ENCODE measurements at places on chromosomes 6 and 20.
A peak's percentile ranks its signal among the peaks of the same experiment; 100 is the strongest.

- DNase-seq, result no peak
Measured at GRCh38 chr20:52291109-52291508, 99.5 kb upstream of the ZFP64 start.

DNA sequence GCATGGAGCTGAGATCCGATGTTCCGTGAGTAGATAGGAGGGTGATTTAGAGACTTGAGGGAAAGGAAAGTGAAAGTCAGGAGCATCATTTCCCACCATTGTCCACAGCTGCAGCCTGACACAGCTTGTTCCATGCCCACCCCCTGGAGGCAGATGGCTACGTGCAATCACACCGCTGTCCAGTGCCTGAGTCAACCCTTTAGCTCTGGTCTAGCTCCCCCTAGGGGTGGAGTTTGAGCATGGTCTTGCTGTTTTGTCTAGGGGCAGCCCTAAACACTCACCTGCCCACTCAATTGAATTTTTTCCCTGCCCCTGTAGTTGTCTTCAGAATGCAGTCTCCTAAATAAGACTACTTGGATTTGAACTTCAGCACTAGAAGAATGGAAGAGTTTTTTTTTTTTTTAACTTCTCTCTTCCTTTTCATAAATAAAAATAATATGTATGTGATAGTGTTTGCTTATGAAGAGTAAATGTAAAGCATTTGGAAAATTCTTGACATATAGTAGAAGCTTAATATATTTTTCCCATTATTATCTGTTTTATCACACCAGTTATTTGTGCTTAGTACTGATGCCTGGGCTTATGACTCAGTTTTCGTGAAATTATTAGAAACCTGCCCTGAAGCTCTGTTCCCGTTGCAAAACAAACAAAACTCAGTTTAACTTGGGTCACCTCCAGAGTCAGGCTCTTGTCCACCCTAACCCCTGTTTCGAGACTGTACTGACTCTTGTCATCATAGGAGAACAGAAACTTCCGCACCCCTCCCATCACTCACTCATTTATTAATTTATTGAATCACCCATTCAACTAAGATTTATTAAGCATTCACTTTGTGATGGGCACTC, 814.8 kb downstream of the MAFB start:
- no peak for DNase-seq

DNA sequence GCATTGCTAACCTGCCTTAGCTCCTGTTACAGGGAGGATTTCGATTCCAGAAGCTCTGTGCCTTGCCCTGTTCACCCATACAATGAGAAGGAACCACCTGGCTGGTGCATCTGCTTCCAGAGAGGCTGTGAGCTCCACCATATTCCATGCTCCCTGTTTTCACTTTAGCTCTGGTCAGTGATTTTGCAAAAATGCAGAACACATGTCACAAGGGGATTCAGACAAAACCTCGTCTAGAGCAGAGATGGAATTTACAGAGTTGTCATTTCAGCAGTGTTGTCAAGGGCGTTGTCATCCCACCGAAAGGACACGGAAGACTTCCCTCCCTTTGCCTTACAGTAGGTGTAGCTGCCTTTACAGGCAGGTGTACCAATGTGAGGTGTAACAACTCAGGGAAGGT, 223.0 kb upstream of the ARID1B start:
- DNase-seq, result no peak

- no peak for DNase-seq
Measured at GRCh38 chr20:37729909-37730308, 36.1 kb downstream of the CTNNBL1 start.

- peak; percentile 86 for DNase-seq
Measured at GRCh38 chr20:47356526-47357295, at the start of gene ZMYND8. Gene ZMYND8, minus strand, starts transcription at chr20:47356699. Its CDS starts 29 bp downstream, at chr20:47356670.

GRCh38 chr6:45590226-45590625, 212.5 kb upstream of the SUPT3H start:
- no peak for DNase-seq

DNA sequence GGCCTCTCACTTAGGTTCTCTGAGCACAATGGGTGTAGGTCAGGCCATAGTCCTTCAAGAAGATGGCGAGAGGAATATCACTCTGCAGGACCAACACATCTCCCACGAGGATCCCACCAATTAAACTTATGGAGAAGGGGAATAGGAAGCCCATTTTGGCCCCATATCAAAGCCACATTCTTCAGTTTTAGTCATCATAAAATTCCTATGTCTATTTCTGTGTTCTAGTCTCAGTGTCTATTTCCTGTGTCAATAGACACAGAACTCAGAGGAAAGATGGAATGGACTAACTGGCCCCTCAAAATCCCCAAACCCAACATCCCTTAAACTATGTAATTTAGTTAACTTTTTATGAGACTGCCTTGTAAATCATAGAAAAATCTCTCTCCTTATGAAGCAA, 216.8 kb downstream of the HACE1 start:
- DNase-seq, result no peak

DNA sequence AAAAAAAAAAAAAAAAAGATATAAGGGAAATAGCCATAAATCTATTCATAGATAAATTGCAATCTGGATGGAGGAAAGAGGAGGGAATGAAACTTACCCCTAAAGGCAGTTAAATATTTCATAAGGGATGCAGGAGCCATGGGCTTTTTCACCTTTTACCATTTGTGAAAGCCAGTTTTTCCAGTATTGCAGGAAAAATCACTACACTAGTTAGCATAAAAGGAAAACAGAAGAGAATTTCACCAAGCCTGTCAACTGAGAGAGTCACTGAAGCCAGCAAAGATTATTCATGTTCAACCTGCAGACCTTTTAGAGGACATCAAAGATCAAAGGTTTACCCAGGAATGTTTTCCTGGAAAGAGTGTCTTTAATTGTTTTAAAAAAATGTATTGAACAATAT, 969.7 kb downstream of the KIF16B start:
- no peak for DNase-seq

GRCh38 chr6:80145921-80146320, 39.5 kb downstream of the BCKDHB start:
- DNase-seq, result no peak

- no peak for DNase-seq
Measured at GRCh38 chr6:30067460-30068139, 602 bp downstream of the PPP1R11 start.

- DNase-seq, result peak; percentile 20
Measured at GRCh38 chr20:20491110-20491783, 123.3 kb downstream of the INSM1 start.
